ENCODE measurements at places on chromosomes 1 and 21.

DNA sequence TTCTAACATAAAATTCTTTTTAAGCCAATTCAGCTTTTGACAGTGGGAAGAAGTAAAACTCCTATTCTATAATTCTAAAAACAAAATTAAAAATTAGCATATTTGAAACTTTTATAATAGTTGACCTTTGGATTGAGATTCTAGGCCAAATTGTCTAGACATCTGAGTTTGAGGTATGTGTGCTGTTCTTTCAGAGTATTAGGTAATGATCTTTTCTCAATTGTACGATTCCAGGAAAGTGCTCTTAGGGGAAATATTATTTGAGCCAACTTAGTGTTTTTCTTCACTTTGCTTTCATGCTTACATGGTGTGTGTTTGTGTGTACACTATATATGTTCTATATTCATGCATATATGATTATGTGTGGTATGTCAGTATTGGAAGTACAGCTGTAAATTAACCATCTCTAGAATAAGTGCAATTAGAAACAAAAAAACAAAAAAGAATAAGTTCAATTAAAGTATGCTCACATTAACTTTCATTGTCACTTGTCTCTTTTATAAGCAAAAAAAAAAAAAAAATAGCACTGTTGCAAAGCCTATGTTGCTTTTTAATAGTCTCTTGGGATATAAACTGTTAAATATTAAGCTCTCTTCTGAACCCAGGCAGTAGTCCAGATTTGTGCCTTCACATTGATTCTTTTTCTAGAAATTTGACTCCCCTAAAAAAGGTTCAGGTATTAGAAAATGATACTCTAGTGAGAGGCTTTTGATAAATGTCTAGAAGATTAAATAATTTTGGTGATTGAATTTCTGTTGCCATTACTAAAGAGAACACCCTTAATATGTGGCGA lies 132.2 kb downstream of the ATP5PO start:
- no peak for DNase-seq

GRCh38 chr1:54950006-54950368 lies 30.4 kb upstream of the TMEM61 start:
- DNase-seq: no peak

- no peak for DNase-seq
These were observed 107.7 kb upstream of the ZNF648 start for GRCh38 chr1:182169203-182169602.

GRCh38 chr1:160075836-160076235 lies 5.5 kb upstream of the KCNJ9 start:
- no peak for DNase-seq

Data from GM06990 (cell line).